ENCODE measurements at places on chromosomes 4 and X. TPM values are rescaled to one million over a fixed set of nuclear protein-coding genes. Genes with fewer than 3 reads are reported as not detected.

Gene RNF128
- 11.0 TPM for total RNA-seq

Gene RAI2
- under 0.01 TPM for total RNA-seq

Gene ZCCHC18
- total RNA-seq: 0.29 TPM

Gene EREG
- total RNA-seq: 20.9 TPM

Gene F9
- total RNA-seq: not detected

Gene CT45A10
- not detected for total RNA-seq

Gene KLF8
- total RNA-seq: 2.6 TPM

Gene ERAS
- 0.22 TPM for total RNA-seq

Gene KLHL4
- total RNA-seq: 4.8 TPM

Gene ARAP2
- total RNA-seq: 3.0 TPM

Gene PROM1
- total RNA-seq: 0.14 TPM

Gene ZNF157
- under 0.01 TPM for total RNA-seq

Gene TMPRSS11A
- not detected for total RNA-seq

Gene PGAM4
- not detected for total RNA-seq

Gene BRS3
- not detected for total RNA-seq

Gene LANCL3
- total RNA-seq: not detected

Gene EXOC1
- total RNA-seq: 37.4 TPM

Gene CYSLTR1
- 0.29 TPM for total RNA-seq

Gene SSX7
- total RNA-seq: not detected

Gene NR3C2
- 2.6 TPM for total RNA-seq

Gene RHOXF1
- total RNA-seq: not detected

Gene OTUD6A
- not detected for total RNA-seq

Gene PRRG3
- total RNA-seq: not detected

Gene TCP11X2
- not detected for total RNA-seq

Gene ARMCX4
- 2.2 TPM for total RNA-seq

Gene IL2RG
- 0.43 TPM for total RNA-seq

Gene GK
- 30.4 TPM for total RNA-seq

Gene TTC29
- 3.1 TPM for total RNA-seq

Gene RHOXF2B
- total RNA-seq: not detected

Gene CLGN
- 2.7 TPM for total RNA-seq

Gene SATL1
- not detected for total RNA-seq

Gene SOWAHB
- not detected for total RNA-seq
